ENCODE measurements at places on chromosomes 16 and 17.

DNA sequence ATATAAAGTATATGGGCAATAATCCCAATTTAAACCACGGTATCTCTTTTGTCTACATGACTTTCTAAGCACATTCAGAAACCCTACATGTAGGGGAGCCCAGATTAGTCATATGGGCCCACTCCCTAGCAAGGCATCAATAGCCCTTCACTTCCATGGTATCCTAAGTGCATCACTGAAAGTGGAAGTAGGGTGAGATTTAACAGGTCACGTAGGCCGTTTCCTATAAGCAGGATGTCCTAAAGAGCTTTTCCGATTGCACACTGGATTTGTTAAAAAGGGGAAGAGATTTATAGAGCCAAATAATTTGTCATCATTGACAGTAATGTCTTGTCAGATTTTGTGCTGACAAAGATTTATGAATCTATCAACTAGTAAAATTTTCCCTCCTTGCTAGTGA is 39.0 kb downstream of the CA4 start:
- no peak for DNase-seq

- DNase-seq = no peak
These were observed 5.2 kb downstream of the ARSG start for GRCh38 chr17:68296217-68297191.

- DNase-seq = peak; percentile 86
These were observed 28.7 kb downstream of the MPG start for GRCh38 chr16:106623-107324.

GRCh38 chr17:50539762-50540559 is 7.0 kb upstream of the SPATA20 start:
- peak; percentile 67 for DNase-seq

GRCh38 chr16:31267332-31268032 is 7.7 kb downstream of the ITGAM start:
- no peak for DNase-seq

DNA sequence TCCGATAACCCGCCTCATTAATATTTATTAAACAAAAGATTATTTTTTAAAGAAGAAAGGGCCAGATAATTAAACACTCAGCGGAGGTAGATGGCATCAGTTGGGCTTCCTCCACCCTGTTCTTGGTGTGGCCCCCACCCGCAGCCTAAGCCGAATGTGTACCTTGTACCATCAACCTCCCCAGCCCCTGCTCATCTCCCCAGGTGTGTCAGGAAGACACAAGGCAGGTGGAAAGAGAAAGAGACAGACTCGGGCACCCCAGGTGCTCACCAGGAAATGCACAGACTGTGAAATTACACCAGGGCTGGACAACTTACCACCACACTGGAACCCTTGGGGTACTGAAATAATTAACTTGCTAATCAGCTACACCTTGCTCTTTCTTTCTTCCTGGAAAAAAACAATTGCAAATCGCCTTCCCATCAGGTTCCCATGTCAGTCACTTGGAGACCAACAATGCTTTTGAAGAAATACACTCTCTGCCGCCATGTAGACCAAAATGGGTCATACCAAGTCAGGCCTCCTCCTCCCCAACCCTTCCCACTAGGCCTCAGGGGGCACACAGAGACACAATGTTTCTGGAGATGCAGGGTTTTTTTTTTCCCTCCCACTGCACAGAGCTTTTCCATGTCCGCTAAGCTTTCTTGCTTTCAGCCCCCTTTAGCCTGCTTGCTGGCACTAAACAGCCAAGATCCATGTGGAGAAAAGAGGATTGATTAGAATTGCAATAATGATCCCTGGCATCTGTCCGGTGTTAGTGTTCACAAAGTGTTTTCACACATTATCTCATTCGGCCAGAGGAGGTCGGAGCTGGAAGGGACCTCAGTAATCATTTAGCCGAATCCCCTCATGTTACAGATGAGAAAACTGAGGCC is 8.6 kb upstream of the LHX1 start:
- no peak for DNase-seq

- DNase-seq = no peak
These were observed 12.4 kb downstream of the EMC6 start for GRCh38 chr17:3681057-3681456.

DNA sequence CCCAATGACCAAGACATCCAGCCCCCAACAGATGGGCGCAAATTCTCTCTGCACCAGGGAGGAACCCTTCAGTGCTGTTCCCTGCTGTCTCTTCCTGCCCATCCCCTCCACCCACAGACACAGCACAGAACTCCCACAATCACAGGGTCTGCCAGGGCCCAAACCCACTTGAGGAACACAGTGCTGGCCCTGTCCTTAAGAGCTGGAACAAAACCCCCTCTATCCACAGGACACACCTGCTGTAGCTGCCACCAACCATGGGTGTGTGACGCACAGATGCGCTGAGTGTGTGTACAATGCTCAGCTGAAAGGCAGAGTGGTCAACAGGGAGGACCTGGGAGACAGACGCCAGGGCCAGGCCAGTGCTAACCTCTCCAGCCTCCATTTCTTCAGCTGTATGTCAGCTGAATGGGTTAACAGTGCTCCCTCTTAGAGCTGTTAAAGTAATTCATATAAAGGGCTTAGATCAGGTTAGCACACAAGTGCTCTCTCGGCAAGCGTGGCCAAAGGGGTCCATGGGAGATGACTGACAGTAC is 62.1 kb downstream of the AMFR start:
- no peak for DNase-seq

All from DMS53 (cell line).